MM.1S (cell line): ENCODE measurements at places on chromosomes 12 and 14.

GRCh38 chr12:12032260-12032791 is 38.4 kb upstream of the BCL2L14 start:
- no peaks in the 10 kb centered on the region for H3K36me3 ChIP-seq
- no peak for DNase-seq
- no peak overlapping the region for H3K4me3 ChIP-seq
- no peak overlapping the region for H3K27ac ChIP-seq
- H3K4me1 ChIP-seq = no peaks in the 10 kb centered on the region

DNA sequence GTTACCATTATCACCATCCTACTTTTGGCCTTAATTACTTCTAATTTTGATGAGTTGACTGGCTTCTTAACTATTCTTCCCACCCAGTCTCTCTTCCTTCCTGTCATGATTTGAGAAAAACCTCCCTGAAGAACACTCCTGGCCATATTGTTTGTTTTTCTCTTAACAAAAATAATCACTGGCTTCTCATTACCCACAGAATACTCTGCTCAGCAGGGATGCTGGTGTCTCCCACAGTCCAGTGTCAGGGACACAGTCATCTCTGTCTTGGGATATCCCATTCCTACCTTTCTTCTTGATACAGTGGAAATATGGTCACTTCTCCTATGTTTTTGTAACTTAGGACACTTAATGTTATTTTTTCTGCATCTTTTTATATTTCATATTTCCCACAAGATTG is 103.7 kb downstream of the SRGAP1 start:
- H3K27me3 ChIP-seq = no peaks in the 10 kb centered on the region
- no peaks in the 10 kb centered on the region for H3K36me3 ChIP-seq
- no peak for DNase-seq
- no peak overlapping the region for H3K4me3 ChIP-seq
- no peaks in the 10 kb centered on the region for H3K4me1 ChIP-seq

DNA sequence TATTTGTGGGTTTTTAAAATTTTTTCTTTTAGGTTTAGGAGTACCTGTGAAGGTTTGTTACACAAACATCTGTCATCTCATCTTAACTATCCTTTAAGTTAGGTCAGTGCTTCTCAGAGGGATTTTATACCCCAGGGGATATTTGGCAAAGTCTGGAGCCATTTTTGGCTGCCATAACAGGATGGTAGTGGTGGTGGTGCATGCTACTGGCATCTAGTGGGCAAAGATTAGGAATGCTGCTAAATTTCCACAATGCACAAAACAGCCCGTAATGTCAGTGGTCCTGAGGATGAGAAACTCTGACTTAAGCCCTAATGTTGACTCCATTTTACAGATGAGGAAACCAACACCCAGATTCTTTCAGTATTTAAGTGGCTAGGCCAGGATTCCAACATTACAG is 85.2 kb upstream of the MYF6 start:
- no peak overlapping the region for H3K4me3 ChIP-seq
- H3K27me3 ChIP-seq = no peaks in the 10 kb centered on the region
- no peaks in the 10 kb centered on the region for H3K4me1 ChIP-seq
- DNase-seq = no peak

DNA sequence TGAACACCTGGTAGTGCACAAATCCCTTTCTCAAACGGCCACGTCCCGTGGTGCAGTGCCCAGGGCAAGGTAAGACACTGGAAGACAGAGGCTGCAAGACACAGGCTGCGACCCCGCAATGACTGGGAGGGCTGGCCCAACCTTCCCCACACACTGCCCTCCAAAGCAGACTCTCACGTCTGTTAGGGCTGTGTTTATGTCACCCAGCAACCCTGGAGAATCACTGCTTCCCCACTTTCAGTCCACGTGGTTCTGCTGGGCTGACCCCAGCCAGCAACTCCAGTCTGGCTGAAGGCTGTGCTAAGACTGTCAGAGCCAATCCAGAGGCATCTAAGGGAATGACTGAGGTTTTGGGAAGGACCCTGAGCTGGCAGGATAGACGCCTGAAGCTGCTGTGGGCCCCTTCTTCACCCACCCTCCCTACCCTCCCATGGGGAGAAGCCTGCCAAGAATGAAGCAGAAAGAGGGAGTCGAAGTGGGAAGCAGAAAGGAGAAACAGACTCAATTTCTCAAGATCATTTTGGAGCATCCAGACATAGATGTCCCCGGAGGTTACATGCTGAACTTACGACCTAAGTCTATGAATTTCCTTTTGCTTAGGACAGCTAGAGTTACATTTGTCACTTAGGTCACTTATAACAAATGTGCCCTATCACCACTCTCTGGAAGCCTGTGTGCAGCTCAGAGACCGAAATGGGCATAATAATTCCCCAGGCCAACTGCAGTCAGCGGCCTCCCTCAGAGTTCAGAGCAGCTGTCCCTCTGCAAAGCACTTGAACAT is 11.7 kb downstream of the KDM2B start:
- DNase-seq = no peak
- no peaks in the 10 kb centered on the region for H3K4me1 ChIP-seq
- H3K27ac ChIP-seq = no peak overlapping the region
- H3K4me3 ChIP-seq = no peak overlapping the region
- no peaks in the 10 kb centered on the region for H3K27me3 ChIP-seq

DNA sequence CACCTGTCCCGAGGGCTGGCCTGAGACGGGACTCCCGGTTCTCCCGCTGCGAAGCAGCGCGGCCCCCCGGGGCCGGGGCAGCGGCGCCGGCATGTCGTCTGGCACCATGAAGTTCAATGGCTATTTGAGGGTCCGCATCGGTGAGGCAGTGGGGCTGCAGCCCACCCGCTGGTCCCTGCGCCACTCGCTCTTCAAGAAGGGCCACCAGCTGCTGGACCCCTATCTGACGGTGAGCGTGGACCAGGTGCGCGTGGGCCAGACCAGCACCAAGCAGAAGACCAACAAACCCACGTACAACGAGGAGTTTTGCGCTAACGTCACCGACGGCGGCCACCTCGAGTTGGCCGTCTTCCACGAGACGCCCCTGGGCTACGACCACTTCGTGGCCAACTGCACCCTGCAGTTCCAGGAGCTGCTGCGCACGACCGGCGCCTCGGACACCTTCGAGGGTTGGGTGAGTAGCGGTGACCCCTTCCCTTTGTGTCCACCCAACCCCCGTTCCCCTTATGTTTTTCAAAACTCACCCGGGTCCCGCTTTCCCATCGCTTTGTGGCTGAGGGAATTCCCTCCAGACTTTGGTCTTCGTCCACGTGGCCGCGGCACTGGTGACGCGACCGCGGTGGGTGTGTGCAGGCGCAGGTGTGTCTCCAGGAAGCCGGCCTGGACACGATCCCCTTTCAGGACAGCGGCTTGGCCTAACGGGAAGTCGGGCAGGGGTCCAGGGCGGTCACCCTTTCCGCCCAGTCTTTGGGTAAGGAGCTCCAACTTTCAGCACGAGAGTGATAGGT is 826 bp downstream of the PRKCH start:
- no peaks in the 10 kb centered on the region for H3K36me3 ChIP-seq
- no peak overlapping the region for H3K4me3 ChIP-seq
- H3K27me3 ChIP-seq = no peaks in the 10 kb centered on the region
- no peak for DNase-seq
